Fibroblast of lung (primary cell): ENCODE measurements at places on chromosomes 2 and 18. TPM values are rescaled to one million over a fixed set of nuclear protein-coding genes. Genes with fewer than 3 reads are reported as not detected.

- H3K4me1 ChIP-seq, result no peaks in the 10 kb centered on the region
- no peaks in the 10 kb centered on the region for H3K36me3 ChIP-seq
- no peak overlapping the region for H3K4me3 ChIP-seq
- DNase-seq, result peak; percentile 46
Observed at GRCh38 chr2:212595036-212595654, 56.5 kb upstream of the ERBB4 start.

- H3K27me3 ChIP-seq, result no peaks in the 10 kb centered on the region
- no peak for DNase-seq
- no peaks in the 10 kb centered on the region for H3K36me3 ChIP-seq
- no peak overlapping the region for H3K27ac ChIP-seq
- H3K4me3 ChIP-seq, result no peak overlapping the region
Observed at GRCh38 chr2:99629320-99629719, 139.5 kb upstream of the REV1 start.

The RUFY4 gene
- not detected in 2 replicates for total RNA-seq

- H3K27ac ChIP-seq, result no peak overlapping the region
- H3K27me3 ChIP-seq, result no peaks in the 10 kb centered on the region
- H3K4me3 ChIP-seq, result no peak overlapping the region
- no peaks in the 10 kb centered on the region for H3K36me3 ChIP-seq
- H3K4me1 ChIP-seq, result no peaks in the 10 kb centered on the region
- no peak for DNase-seq
Observed at GRCh38 chr2:193527146-193527545, 1332.4 kb upstream of the TMEFF2 start.

GRCh38 chr2:127418300-127419111 lies at the start of gene PROC:
PROC (plus strand) TSS chr2:127418427; CDS start chr2:127419943, 1,516 bp downstream.
- H3K36me3 ChIP-seq, result no peaks in the 10 kb centered on the region
- H3K4me1 ChIP-seq, result peaks cover 3% of the 10 kb centered on the region
- DNase-seq, result no peak
- no peak within 1 kb of the TSS for H3K27ac ChIP-seq

The G6PC2 gene
- total RNA-seq, result not detected in 2 replicates

DNA sequence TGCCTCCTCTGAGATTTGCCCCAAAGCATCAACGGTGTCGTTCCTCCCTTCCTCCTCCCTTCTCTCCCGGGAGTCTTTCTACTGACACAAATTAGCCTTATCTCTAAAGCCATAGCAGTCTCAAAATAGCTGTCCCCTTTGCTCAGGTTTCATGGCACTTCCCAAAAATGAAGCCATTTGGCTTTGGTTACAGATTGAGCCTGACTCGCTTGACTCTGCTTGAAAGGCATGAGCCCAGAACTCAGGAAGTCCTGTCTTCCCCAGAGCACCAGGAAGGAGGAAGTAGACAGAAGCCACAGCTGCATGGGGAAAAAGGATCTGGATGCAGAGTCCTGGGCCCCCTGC lies 234.4 kb upstream of the RGPD4 start:
- no peaks in the 10 kb centered on the region for H3K36me3 ChIP-seq
- H3K4me1 ChIP-seq, result no peaks in the 10 kb centered on the region
- no peak overlapping the region for H3K4me3 ChIP-seq
- H3K27ac ChIP-seq, result no peak overlapping the region
- DNase-seq, result no peak
- no peaks in the 10 kb centered on the region for H3K27me3 ChIP-seq

The PROM2 gene
- total RNA-seq, result 0.26 and 0.33 TPM in 2 replicates

GRCh38 chr18:32732165-32732564 lies 40.7 kb downstream of the KLHL14 start:
- no peak overlapping the region for H3K4me3 ChIP-seq
- no peaks in the 10 kb centered on the region for H3K27me3 ChIP-seq
- H3K27ac ChIP-seq, result no peak overlapping the region
- no peaks in the 10 kb centered on the region for H3K36me3 ChIP-seq
- H3K4me1 ChIP-seq, result no peaks in the 10 kb centered on the region

The ATP8B1 gene
- total RNA-seq, result 53.4 and 109 TPM in 2 replicates

The REG3A gene
- not detected in 2 replicates for total RNA-seq

DNA sequence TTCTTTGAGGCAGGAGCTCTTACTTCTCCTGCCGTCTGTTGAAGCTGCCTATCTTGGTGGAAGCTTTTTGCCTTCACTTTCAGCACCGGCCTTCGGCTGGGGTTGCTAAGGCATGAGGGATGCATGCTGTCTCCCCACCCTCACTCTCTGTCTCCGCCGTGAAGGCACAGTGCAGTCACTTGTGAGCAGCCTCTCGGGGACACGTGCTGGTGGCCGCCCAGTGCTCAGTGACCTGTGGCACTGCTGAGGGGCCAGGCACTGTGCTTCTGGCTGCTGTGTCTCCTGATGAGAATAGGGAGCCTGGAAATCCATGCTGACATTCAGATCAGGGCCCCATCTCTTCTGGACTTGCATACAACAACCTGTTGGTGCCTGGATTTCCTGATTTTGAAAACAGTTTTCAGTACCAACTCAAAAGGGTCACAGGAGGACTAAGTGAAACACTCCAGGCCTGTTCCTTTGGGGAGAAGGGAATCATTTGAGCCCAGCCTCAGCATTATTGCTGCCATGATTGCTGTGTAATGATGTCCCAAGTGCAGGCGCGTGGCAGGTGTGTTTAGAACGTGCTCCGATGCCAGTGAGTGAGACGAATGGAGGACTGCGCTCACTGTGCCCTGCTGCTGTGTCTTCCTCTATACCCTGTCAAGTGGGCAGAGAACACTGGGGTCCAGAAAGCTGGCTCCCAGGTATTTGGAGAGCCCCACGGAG lies 218.1 kb downstream of the SEPTIN10 start:
- H3K27ac ChIP-seq, result no peak overlapping the region
- H3K27me3 ChIP-seq, result no peaks in the 10 kb centered on the region
- H3K36me3 ChIP-seq, result peaks cover 7% of the 10 kb centered on the region
- no peak for DNase-seq

GRCh38 chr2:96117701-96118588 lies 1.6 kb upstream of the ADRA2B start:
- no peak for DNase-seq
- peaks cover 41% of the 10 kb centered on the region for H3K27me3 ChIP-seq
- no peak overlapping the region for H3K4me3 ChIP-seq
- no peaks in the 10 kb centered on the region for H3K36me3 ChIP-seq

DNA sequence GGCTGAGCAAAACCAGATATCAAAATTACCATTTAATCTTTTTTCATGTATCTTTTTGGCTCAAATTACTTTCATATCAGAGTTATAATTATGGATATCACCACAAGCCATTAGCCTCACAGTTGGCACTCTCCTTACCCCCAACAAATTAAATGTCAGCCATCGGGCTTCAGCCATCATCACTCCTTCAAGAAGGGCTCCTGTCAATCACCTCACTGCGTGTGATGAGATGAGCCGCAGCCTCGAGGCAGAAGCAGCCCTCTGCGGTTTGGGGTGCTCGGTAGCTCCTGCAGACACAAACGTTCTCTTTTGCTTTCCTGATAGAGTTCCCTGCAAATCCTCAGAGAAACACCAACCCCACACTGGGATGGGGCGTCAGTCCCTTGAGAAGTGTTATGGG lies 94.1 kb downstream of the DNER start:
- H3K27ac ChIP-seq, result no peak overlapping the region
- H3K27me3 ChIP-seq, result no peaks in the 10 kb centered on the region
- no peaks in the 10 kb centered on the region for H3K4me1 ChIP-seq

DNA sequence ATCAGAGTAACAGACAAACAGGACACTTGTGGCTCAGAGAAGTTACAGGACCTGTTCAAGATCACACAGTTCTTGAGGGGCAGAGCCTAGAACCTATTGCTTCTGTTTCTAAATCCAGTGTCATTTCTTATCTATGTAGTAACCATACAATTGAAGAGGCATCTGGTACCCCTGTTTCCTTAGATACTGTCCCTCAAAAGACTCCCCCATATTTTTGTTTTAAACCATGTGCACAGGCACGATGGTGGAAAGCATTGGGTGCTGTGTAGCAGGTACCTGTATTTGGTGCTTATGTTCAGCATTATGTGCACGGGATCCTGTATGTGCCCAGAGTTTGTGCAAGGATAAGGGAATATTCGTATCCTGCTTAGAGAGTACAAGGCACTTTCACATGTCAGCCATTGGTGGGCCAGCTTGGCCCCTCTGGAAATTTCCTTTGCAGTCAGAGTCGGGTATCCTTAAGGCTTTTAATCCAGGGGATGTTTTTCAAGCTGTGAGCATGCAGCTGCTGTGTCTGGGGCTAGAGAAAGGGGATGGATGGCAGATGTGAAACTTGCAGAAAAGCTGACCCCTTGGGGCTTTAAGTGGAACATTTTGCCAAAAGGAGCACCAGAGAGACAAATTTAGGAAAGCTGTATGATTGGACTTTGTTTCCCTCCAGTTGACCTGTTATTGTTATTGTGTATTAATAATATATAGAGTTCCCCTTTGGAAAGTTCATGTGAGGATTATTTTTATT lies 2.1 kb downstream of the LBH start:
- H3K27me3 ChIP-seq, result no peaks in the 10 kb centered on the region
- H3K4me3 ChIP-seq, result peak overlapping the region; percentile 91
- peak overlapping the region; percentile 77 for H3K27ac ChIP-seq
- peaks cover 30% of the 10 kb centered on the region for H3K4me1 ChIP-seq
- no peak for DNase-seq

- H3K4me3 ChIP-seq, result peak overlapping the region; percentile 65
- H3K27ac ChIP-seq, result peak overlapping the region; percentile 72
- H3K4me1 ChIP-seq, result peaks cover 9% of the 10 kb centered on the region
- no peaks in the 10 kb centered on the region for H3K27me3 ChIP-seq
- DNase-seq, result no peak
- peaks cover 22% of the 10 kb centered on the region for H3K36me3 ChIP-seq
Observed at GRCh38 chr2:96856776-96857666, 795 bp downstream of the ANKRD39 start.

The FBLN7 gene
- total RNA-seq, result 0.51 and 0.99 TPM in 2 replicates

The SLC9A4 gene
- total RNA-seq, result not detected in 2 replicates

The TUBA4A gene
- 5.6 and 7.7 TPM in 2 replicates for total RNA-seq

The CDK5R2 gene
- total RNA-seq, result under 0.01 and 0.17 TPM in 2 replicates

- no peak overlapping the region for H3K27ac ChIP-seq
- H3K4me3 ChIP-seq, result no peak overlapping the region
- DNase-seq, result no peak
- no peaks in the 10 kb centered on the region for H3K4me1 ChIP-seq
- H3K27me3 ChIP-seq, result no peaks in the 10 kb centered on the region
- no peaks in the 10 kb centered on the region for H3K36me3 ChIP-seq
Observed at GRCh38 chr2:170224692-170225294, 46.8 kb downstream of the MYO3B start.

The DSG4 gene
- total RNA-seq, result not detected in 2 replicates

GRCh38 chr2:54038835-54039234 lies 68.0 kb upstream of the PSME4 start:
- no peaks in the 10 kb centered on the region for H3K36me3 ChIP-seq
- H3K27me3 ChIP-seq, result no peaks in the 10 kb centered on the region
- no peak for DNase-seq
- H3K4me1 ChIP-seq, result peaks cover 2% of the 10 kb centered on the region
- H3K4me3 ChIP-seq, result no peak overlapping the region

The CFC1 gene
- total RNA-seq, result not detected in 2 replicates

DNA sequence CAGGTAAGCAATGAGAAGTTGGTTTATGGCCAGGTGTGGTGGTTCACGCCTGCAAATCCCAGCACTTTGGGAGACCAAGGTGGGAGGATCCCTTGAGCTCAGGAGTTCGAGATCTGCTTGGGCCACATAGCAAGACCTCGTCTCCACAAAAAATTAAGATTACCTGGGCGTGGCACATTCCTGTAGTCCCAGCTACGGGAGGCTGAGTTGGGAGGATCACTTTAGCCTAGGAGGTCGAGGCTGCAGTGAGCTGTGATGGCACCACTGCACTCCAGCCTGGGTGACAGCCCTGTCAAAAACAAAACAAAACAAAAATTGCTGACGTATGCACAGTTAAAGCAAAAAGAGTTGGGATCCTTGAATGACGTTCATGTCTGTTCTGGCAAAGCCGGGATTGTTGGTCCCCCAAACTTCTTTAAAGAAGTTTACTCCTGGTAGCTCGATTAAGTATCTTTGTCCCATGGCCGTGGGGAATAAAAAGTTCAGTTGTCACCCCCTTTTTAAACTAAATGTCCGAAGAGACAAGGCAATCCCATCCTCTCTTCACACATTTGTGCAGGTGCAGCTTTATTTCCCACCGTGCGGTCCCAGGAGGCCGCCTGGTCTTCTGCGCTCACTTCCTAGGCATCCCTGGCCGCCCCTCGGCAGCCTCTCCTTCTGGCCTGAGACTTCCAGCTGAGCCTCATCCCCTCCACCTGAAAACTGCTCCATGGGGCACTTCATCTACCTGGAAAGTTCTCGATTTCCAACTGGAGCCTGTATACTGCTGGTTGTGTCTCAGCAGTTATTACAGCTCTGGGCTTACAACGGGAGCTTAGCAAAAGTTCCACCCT lies 762 bp upstream of the SPOPL start:
- H3K27ac ChIP-seq, result peak overlapping the region; percentile 79
- no peaks in the 10 kb centered on the region for H3K36me3 ChIP-seq
- H3K27me3 ChIP-seq, result no peaks in the 10 kb centered on the region
- no peaks in the 10 kb centered on the region for H3K4me1 ChIP-seq
- peak overlapping the region; percentile 70 for H3K4me3 ChIP-seq

The MBOAT2 gene
- total RNA-seq, result 36.0 and 46.4 TPM in 2 replicates

GRCh38 chr2:189191766-189192165 lies 12.2 kb upstream of the COL5A2 start:
- H3K27me3 ChIP-seq, result no peaks in the 10 kb centered on the region
- peaks cover 2% of the 10 kb centered on the region for H3K4me1 ChIP-seq
- DNase-seq, result peak; percentile 69
- H3K27ac ChIP-seq, result no peak overlapping the region

DNA sequence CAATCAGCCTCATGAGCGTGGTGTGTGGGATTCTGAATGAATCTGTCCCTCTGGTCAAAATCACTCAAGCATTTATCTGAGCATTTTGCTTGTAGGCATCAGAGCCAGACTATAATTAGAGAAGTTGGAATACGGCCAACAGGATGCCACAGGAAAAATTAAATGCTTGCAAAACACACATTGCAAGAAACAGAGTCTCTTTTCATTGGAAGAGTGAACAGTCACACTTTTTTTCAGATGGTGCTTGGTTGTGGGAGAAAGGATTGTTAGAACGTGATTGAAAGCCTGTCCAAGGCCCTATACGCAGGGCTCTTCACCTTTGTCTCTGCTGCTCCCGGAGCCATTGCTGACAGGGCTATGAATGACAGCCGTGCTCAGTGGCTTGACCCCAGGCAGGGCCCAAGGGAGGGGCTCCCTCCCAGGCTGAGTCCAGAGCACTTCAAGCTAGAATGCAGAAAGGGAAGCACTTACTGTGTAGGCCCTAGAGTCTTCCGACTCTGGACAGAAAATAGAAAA lies 59.8 kb downstream of the SNTG2 start:
- no peak for DNase-seq
- no peaks in the 10 kb centered on the region for H3K4me1 ChIP-seq
- no peak overlapping the region for H3K4me3 ChIP-seq
- no peaks in the 10 kb centered on the region for H3K27me3 ChIP-seq

GRCh38 chr2:68689553-68690537 lies 44.8 kb upstream of the ARHGAP25 start:
- no peaks in the 10 kb centered on the region for H3K4me1 ChIP-seq
- no peaks in the 10 kb centered on the region for H3K36me3 ChIP-seq
- DNase-seq, result no peak
- H3K27me3 ChIP-seq, result no peaks in the 10 kb centered on the region
